CD8-positive, alpha-beta memory T cell (primary cell): ENCODE measurements at places on chromosomes 13 and 19. TPM values are rescaled to one million over a fixed set of nuclear protein-coding genes. Genes with fewer than 3 reads are reported as not detected.

- H3K4me3 ChIP-seq: no peak overlapping the region
- H3K27ac ChIP-seq: no peak overlapping the region
- H3K4me1 ChIP-seq: no peaks in the 10 kb centered on the region
Measured at GRCh38 chr13:59229401-59229800, 934.3 kb downstream of the DIAPH3 start.

DNA sequence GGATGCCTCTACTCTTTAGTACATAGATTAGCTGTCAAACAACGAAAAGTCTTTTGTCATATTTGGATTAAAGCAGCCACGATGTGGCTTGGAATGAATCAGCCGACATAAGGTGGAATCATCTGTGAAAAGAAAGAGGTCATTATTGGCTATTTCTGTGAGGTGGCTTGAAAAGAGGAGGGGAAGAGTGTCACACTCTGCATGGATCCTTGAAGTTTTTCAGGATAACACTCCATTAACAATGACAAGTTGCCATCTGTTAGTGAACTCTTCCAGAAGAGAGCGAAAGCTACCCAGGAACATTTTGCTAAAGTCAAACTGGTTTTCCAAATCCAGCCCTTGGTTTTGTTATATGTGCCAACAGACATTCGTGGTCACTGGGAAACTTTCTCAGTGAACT is 1604.8 kb downstream of the OLFM4 start:
- H3K4me3 ChIP-seq: no peak overlapping the region
- no peak overlapping the region for H3K27ac ChIP-seq
- H3K36me3 ChIP-seq: no peaks in the 10 kb centered on the region
- H3K27me3 ChIP-seq: no peaks in the 10 kb centered on the region
- DNase-seq: no peak

GRCh38 chr19:39053276-39054090 is 21.1 kb upstream of the FBXO27 start:
- H3K4me1 ChIP-seq: no peaks in the 10 kb centered on the region
- H3K36me3 ChIP-seq: no peaks in the 10 kb centered on the region
- no peak overlapping the region for H3K27ac ChIP-seq
- no peaks in the 10 kb centered on the region for H3K27me3 ChIP-seq
- DNase-seq: no peak

Gene CEACAM3
- total RNA-seq: not detected
